ENCODE measurements at places on chromosomes 13 and 19.

GRCh38 chr19:53010494-53010893 lies 3.2 kb upstream of the ERVV-1 start:
- DNase-seq = no peak

DNA sequence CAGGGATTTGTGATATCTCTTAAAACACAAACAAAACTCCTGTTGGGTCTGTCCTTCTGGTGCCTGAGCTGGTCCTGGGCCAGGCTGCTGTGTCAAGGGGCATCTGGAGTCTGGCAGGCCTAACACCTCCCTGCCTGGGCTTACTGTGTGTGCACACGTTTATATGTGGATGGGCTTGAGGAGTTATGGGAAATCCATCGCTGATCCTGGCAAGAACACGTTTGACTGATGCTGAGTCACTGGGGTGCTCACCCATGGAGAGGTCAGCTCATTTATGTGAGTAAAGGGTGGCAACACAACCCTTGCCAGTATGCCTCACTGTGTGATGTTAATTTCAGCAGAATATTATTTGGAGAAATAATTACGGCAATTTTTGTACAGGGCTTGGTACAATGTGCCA lies 44.5 kb upstream of the PCDH8 start:
- DNase-seq = no peak

DNA sequence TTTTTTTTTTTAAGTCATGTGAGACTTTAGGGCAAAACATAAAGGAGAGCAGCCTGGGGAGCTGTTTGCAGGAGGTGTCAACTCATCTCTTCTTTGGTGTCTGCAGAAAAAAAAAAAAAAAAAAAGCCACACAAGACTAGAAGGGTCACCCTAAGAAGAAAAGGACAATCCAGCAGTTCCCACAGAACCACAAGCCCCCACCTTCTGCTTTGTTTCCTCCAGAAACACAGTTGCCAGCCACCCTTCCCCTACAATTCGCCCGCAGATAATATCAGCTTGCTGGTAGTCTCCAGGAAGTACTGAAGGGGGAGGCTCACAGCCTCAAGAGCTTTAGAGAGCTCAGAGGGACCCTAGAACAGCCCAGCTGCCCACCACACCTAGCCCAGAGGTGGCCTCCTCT lies 22.3 kb upstream of the ZBTB7A start:
- DNase-seq = no peak

GRCh38 chr19:18910010-18910409 lies 9.2 kb downstream of the COPE start:
- no peak for DNase-seq

DNA sequence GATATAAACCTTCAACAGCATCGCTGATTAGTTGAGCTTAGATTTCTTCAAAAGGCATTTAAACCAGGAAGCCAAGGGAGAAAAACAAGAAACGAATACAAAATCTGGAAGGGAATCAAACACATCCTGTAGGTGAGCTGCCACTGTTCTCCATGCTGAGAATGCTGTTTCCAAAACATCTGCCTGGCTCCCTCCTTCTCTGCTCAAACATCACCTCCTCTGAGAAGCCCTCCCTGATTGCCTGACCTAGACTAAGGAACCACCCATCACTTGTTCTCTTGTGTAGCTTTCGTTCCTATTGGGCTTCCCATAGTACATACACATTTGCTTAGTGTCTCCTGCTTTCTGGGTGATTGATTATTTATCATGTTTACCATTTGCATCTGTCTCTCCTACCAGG lies 152.7 kb downstream of the CACNA1A start:
- no peak for DNase-seq

DNA sequence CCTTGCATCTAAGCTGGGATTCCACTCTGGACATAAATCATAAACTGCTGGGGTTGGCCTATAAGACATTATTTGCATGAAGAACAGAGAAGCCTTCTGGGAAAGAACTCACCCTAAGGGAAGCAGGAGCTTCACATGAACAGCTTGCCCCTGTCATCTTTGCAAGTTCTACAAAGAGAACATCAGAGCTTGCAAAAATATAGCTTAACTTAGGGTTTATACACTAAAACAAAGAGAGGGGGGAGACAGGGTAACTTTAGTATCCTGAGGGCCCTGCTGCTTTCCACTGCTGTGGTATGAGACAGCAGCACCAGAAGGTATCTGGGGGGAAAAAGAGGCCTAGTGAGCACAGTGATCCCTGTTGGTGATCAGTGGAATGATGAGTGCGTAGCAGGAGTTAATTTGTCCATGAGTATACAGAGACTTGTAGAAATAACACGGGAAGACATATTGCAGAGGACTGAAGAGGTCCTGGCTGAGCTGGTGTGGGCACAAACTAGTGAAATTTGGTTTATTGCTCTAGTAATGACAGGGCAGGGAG lies 116.1 kb upstream of the TSC22D1 start:
- no peak for DNase-seq

DNA sequence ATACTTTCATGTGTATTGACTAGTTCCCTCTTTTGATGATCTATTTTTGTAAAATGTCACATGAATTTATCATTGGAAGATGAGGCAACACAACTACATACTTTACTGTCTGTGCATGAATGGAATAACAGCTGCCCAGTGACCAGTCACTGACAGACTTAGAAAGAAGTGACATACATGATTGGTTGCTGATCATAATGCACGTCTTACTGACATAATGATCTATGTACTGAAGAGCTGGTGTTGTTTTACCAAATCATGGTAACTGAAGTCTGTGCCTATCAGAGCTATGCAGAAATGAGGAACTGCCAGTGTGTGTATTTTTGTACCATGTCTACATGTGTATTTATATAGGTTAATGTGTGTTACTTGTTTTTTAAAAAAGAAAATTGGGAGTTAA lies 26.5 kb downstream of the GPR18 start:
- DNase-seq = no peak

- no peak for DNase-seq
Measured at GRCh38 chr19:37114001-37114400, 35.8 kb downstream of the ZNF420 start.

GRCh38 chr19:46602392-46603194 lies 1.5 kb downstream of the CALM3 start:
- no peak for DNase-seq

GRCh38 chr19:8592231-8593009 lies 15.2 kb upstream of the MYO1F start:
- DNase-seq = no peak

DNA sequence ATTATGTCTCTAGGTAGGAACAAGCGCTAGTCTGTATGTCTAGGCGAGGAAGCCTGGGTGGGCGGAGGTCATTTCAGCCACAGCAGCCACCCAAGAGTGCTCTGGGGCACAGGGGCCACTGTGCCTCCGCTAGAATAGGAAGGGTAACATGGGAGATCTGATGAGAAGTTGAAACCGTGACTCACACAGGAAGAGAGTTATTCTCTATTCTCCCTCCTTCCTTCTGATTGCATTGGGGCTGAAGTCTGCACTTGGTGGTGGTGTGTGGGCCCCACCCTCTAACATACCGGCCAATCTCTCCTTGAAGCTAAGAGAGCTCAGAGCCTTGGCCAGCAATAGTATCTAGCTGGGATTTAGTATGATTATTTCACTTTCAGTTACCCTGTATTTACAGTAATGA lies 20.3 kb upstream of the GGACT start:
- no peak for DNase-seq

GRCh38 chr13:32073180-32073864 lies 41.7 kb downstream of the FRY start:
- no peak for DNase-seq

DNA sequence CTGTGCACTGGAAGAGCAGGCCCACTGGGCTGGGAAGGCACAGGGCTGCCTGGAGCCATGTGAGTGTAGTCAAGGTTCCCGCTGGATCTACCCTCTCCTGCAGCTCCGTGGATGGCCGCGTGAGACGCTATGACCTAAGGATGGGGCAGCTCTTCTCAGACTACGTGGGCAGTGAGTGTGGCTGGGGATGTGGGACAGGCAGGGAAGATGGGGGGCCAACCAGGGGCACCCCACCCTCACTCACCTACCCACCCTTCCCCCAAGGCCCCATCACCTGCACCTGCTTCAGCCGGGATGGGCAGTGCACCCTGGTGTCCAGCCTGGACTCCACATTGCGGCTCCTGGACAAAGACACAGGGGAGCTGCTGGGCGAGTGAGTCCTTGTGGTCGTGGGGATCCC lies 6.1 kb downstream of the WDR83 start:
- DNase-seq = no peak

DNA sequence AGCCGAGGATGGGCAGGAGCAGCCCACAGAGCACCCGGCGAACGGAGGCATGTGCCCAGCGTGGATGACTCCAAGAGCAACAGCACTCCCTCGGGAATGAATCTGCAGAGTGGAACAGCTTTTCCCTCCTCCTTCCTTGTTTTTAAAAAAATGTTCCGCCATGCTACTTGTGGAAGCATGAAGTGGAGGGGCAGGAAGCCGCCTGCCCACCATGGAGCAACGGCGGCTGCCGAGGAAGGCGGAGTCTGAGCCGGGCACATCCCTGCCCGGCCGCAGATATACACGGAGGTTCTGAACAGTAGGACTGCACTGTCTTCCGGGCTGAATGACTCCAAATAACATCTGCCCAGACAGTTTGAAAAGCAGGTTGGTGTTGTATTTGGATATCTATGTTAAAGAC lies 65.2 kb downstream of the SOX1 start:
- DNase-seq = no peak

- DNase-seq = no peak
Measured at GRCh38 chr19:3404324-3405260, 38.2 kb downstream of the NFIC start.

- no peak for DNase-seq
Measured at GRCh38 chr13:47539317-47539716, 461.8 kb downstream of the SUCLA2 start.

GRCh38 chr19:2977746-2978138 lies 378 bp downstream of the TLE6 start:
- DNase-seq = no peak

DNA sequence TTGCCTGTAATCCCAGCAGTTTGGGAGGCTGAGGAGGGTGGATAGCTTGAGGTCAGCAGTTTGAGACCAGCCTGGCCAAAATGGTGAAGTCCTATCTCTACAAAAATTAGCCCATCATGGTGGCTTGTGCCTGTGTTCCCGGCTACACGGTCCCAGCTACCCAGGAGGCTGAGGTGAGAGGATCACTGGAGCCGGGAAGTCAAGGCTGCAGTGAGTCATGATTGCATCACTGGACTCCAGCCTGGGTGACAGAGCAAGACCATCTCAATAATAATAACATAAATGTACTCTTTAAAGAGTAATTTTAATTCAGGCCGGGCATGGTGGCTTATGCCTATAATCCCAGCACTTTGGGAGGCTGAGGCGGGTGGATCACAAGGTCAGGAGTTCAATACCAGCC lies 38.7 kb downstream of the SKA3 start:
- DNase-seq = no peak

DNA sequence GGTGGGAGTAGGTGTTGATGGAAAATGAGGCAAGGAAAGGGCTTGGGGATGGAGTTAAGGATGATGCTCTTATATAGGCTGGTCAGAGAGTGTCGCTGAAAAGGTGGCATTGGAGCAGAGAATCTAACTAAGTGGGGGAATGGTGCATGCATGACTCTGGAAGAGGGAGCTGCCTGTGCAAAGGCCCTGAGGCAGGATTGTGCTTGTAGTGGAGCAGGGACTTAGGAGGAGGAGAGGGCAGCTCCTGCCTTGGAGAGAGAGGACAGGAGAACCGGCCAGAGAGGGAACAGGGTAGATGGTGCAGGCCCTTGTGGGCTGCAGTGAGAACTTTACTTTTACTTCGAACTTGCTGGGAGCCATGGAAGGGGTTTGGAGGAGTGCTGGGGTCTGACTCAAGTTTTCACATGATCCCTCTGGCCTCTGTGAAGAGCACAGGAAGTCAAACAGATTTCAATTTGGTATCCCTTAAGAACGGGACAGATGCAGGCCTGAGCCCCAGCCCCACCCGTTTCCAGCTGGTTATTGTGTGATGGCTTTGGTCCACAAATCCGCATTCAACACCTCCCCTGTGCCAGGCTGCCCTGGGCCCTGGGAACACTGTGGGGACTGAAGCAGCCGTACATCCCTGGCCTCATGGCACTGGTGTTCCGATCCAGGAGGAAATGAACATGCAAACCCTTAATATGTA lies 7.0 kb downstream of the AP2A1 start:
- no peak for DNase-seq

DNA sequence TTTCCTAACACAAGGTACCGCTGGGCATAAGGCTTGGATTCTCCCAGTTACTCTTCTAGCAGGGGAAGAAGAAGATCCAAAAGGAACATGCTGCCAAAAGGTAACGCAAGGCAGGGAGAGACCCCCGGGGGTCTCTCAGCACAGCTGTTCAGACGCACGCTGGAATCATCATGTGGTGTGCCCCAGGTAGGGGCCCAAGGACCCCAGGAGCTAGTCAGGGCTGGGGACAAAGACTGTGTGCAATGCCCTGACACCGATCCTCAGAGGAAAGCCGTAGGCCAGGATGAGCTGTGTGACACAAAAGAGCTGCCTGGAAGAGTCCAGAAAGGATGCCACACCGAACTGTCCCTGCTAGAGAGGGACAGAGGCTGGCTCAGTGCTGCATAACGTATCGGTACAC lies 22.3 kb upstream of the EPHX3 start:
- no peak for DNase-seq

DNA sequence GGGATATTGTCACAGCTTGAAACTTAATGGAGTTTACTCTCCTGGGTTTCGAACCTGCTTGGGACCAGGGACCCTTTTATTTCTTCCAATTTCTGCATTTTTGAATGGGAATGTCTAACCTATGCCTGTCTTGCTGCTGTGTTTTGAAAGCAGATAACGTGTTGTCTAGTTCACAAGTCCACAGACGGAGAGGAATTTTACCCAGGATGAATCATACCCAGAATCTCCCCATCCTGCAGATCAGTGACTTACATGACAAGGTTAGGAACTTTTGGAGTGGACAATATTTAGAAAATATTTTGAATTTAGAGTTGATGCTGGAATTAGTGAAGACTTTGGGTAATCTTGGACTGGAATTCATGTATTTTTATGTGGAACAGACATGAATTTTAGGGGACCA lies 68.6 kb upstream of the RFXAP start:
- no peak for DNase-seq

DNA sequence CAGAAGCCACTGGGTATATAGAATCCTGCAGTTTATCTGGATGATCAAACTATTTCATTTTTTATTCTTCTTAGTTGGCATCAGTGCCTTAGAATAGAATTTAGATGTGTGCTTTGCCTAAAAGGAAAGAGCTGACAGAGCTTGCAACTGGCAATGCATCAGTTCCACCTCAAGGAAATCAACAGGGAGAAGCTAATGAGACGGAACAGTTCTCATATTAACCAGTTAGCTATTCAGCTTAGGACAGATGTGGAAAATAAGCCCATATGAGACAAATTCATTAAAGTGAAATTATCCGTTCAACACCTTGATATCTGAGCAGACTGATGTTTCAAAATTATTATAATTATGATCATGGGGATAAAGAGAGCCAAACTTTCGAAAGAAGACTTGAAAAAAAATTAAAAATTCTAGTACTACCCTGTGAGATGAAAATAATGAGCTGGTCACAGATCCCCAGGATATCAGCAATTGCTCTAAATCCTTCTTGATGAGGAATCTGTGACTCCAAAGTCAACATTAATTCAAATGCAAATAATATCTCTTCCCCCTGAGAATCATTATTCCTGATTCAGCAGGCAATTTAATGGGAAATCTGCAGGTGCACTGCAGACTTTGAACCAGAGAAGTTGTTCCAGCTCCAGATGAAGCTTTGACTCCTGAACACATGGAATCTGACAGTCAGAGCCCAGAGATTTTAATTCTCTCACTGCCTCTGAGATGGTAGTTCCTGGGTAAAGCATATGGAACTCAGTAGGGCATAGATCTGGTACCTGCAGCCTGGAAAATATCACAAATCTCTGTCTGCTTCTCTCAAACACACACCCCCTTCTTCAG lies 486.8 kb downstream of the FOXO1 start:
- no peak for DNase-seq

- no peak for DNase-seq
Measured at GRCh38 chr13:34757441-34757840, 184.6 kb upstream of the NBEA start.
